Germinal center (tissue), 1 donor: ENCODE measurements at places on chromosomes 16 and 17.

DNA sequence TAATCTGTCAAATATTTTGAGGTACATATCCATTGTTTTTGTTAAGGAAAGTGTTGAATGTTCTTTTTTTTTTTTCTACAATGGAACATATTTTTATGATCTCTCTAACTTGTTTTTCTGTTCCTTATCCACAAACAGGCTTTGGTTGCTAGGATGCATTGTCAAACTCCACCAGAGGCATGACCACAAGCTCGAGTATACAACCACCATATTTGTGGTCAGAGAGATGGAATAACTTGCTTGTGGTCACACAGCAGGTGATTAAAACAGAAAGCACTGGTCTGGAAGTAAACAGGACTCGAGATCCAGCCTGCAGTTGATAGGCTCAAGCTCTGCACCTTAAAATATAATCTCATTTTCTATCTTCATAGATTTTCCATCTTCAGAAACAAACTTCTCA is 105.8 kb upstream of the ADAMTS18 start:
- DNase-seq = no peak

DNA sequence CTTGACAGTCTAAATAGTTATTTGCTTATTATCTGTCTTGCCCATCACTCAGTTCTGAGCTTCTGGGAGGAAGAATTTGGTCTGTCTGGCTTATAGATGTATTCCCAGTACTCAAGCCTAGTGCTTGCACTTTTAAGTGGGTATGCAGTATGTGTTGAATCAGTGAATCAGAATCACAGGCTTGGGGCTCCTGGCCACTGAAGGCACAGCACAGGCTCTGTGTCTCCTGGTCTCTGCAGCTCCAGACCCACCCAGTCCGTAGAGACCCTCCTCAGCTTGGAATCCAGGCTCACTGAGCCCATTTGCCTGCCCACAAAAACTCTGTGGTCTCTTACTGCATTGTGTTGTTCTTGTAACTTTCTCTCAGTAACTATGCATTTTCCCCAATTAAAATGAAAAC is 19.3 kb upstream of the CFAP20 start:
- no peak for DNase-seq

DNA sequence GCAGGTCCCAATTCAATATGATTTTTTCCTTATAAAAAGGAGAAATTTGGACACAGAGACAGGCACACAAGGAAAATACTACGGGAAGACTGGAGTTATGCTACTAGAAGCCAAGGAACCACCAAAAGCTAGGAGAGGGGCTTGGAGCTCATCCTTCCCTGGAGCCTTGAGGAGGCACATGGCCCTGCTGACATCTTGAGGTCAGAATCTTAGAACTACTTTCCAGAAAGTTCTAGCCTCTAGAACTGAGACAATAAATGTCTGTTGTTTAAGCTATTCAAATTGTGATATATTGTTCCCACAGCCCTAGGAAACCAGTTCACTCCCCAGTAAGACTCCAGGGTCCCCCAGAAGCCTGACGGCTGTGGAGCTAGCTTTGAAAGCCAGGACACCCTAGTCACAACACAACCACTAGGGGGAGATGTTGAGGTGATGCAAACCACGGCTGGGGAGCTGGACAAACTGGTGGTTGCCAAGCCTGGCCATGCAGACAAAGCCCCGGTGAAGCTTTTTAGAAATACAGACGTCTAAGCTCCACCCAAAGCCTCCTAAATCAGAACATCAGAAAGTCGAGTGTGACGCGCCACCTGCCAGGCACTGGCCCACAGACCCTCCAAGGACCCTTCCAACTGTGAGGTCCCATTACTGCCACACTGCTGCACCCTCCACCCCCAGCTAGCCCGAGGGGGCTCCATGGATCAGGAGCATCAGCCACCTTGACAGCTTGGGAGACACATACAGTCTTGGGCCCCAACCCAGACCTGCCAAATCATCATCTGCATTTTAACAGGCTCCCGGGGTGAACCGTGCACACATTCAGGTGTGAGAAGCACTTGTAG is 106.4 kb downstream of the SLC39A11 start:
- DNase-seq = peak; percentile 87

DNA sequence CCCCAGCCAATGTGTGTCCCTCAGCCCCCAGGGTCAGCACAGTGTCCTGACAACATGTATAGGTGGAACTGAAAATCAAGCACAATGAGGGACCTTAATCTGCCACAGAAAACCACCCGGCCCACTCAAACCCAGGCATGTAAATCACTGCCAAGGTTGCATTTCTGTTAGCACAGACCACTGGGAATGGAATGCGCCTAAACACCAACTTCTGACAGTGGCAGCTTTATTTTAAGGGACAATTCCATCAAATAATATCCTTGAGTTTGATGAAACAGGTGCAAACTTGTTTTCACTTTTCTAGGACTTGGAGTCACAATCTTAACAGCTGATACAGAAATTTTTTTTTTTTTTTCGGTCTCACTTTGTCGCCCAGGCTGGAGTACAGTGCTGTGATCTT is 37.3 kb upstream of the MRPS23 start:
- no peak for DNase-seq

DNA sequence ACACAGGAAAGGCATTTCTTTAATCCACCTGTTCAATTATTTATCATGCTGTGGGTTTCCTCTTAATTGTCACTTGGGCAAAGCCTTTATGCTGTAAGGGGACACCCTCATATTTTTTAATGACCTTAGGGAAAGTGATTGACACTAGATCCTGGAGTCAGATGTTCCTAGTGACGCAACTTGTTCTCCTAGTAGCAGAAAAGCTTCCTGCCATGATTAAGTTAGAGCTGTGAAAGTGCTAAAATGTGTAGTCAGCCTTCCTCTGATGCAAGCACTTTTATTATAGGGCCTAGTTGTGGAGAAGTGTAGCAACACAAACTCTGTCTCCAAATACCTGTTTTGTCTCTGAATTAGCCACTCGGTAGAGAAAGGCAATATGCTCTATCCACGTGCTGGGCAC is 12.3 kb downstream of the TMEM100 start:
- no peak for DNase-seq

DNA sequence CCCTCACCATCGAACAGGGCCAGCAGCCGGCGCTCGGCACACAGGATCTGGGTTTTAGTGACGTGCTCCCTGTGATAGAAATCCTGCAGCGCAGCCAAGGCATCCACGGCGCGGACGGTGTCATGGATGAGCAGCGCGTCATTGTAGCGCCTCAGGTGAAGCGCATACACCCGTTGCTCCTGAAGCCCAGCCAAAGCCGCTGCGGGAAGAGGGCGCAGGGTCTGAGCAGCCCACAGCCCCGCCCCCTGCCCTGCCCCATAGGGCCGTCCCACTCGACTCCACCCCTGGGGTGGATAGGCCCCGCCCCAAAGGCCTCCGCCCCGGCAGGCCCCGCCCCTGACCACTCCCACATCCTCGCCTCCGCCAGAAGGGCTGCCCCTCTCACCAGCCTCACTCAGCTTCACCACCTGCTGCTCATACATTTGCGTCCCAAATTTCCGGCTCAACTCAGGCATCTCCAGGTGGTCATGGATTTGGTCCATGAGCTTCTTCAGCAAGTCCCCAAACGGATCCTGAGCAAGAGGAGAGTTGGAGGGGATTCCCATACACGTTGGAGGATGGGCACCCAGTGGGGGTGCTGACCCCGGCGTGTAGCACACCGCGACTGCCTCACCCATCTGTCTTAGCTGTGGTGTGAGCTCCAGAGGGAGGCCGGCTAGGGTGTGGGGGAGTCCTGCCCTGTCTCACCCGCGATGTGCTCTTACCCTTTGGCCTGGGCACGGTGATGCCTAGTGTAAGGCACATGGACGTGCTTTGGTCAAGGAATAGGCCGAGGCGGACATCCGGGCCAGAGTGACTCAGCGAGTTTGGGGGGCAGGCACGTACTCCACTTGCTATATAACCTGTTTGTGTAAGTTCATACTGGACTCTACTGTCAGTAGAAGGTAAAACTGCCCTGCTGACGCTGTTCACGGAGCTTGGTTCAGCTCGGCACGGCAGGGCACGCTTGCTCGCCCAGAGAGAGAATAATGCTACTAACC is 4.6 kb downstream of the DHX58 start:
- DNase-seq = peak; percentile 99

- no peak for DNase-seq
These were observed 1.5 kb downstream of the PIEZO1 start for GRCh38 chr16:88783391-88784073.

DNA sequence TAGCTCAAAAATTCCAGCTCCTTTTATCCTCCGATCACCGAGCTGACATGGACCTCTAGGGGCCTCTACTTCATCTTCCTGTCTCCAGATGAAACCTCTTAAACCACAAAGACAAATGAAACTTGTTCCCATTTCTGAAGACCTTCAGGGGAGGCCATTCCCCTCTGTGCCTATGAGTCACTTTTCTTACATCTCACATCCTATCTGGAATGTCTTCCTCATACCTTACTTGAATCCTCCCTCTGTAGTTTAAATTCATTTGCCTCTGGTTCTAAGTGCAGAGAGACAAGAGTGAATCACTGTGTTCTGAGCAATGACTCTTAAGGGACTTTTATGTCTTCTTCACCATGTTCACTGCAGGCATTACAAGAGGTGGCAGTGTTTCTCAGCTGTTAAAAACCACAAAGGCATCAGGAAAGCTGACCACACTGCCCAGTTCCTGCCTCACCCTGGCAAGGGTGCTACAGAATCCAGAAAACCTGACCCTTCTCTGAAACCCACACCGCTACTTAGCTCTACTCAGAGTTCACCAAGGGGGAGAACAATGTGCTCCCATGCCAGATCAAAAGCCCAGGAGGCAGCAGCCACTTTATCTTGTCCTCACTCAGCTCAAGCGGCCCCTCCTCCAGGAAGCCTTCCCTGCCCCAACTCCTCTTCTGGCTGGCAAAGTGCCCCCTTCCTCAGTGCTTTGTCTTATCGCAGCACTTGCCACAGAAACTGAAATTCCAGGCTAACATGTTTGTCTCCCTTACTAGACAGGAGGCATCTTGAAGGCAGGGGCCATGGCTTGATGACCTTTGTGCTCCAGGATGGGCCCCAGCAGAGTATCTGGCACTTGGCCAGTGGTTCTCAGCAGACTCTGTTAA is 6.4 kb downstream of the CUEDC1 start:
- DNase-seq = no peak

- DNase-seq = no peak
These were observed 18.2 kb downstream of the CEP131 start for GRCh38 chr17:81204578-81204977.

- peak; percentile 89 for DNase-seq
These were observed at the start of gene LIMD2 for GRCh38 chr17:63699638-63700527. TSS of gene LIMD2 (minus strand) at chr17:63700125. CDS start at chr17:63699298, 827 bp downstream.

DNA sequence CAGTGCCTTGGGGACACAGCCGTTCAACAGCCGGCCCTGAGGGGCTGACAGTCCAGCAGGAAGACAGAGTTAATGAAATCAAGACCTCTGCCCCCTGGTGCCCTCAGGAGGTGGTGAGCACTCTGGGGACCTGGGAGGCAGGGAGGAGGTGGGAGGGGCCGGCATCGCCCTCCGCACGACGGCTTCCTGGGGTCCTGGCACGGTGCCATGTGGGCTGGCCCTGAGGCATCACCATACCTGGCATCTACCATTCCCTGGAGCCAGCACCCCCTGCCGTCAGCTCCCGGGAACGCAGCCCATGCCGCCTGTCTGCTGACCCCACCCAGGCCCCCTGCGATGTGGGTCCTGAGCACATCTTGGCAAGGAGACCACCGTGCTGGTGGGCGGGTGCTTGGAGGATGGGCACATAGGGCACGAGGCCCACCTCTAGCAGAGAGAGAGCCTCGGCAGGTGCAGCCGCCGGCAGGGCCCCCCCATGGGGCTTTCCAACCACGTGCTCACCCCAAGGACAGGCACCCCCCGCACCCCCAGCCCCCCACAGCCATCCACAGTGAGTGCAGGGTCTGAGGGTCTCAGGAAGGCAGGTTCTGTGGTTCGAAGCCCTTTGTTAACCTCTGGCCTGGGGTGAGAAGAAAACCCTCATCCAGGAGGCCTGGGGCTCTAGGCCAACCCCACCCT is 52.5 kb downstream of the ZFPM1 start:
- peak; percentile 45 for DNase-seq

- DNase-seq = no peak
These were observed 1103.6 kb downstream of the CDH8 start for GRCh38 chr16:60932600-60932999.

GRCh38 chr16:76940251-76940650 is 250.7 kb upstream of the MON1B start:
- DNase-seq = no peak

DNA sequence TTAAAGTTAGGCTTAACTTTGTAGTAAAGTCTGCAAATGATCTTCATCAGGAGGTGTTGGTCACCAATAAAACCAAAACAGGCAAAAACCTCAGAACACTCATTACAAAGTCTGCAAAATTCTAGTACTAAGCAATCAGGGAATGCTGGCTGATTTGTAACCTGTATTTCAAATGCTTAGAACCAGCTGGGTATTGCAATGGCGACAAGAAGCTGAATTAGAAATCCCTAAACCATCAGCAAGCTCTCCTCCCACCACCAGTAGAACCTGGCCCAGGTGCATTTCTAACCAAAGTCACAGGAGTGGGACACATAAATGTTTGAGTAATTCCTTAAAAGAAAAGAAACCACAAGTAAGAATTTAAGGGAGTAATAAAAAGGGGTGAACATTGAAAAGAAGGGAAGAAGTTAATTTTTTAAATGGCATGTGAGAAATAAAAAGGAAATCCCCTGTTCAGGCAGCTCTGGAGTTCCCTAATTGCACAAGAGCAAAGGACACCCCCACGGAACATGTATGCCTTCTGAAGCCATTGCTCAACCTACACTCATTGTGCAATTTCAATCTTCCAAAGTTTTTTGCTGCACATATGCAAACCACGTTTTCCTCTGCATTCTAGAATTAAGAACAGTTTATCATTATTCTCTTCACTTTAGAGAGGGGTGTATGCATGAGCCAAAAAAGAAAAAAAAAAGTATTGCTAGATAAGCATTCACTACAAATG is 102.9 kb downstream of the HIC1 start:
- DNase-seq = no peak

- DNase-seq = no peak
These were observed 6.1 kb upstream of the HNF1B start for GRCh38 chr17:37750768-37751475.

- DNase-seq = no peak
These were observed 33.3 kb downstream of the RHBDL3 start for GRCh38 chr17:32298721-32299579.

DNA sequence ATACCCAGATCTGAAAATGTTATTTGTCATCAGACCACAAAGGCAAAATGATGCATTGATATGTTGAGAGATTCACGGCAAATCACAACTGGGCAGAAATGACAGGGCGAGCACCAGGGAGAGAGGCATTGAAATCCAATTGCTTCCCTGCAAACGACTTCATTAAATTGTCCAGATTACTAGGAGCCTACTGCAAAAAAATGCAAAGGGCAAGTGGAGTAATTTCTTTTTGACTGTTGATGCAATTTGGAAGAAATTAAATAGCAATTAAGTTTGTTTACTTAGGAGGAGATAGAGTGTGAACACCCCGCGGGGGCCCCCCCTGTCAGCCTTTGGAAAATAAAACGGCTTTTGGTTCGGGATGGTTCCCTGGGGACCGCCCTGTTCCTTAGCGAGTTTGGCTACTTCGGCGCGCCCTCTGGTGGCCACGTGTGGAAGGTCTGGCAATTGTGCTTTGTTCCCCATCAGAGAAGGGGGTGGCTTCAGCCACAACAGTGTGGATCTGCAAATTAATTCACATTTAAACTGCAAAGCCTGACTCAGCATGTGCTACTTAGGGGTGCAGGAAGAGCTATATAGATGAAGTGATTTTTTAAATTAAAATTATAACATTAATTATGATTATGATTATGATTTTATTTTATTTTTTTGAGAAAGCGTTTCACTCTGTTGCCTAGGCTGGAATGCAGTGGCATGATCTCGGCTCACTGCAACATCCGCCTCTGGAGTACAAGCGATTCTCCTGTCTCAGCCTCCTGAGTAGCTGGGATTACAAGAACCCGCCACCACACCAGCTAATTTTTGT is 14.5 kb upstream of the TMC7 start:
- DNase-seq = peak; percentile 83
